ENCODE measurements at places on chromosomes 4 and X.

GRCh38 chrX:25003066-25003849 lies 12.5 kb downstream of the ARX start:
- no peak for DNase-seq

GRCh38 chr4:148240241-148240640 lies 202.0 kb downstream of the NR3C2 start:
- DNase-seq: no peak

DNA sequence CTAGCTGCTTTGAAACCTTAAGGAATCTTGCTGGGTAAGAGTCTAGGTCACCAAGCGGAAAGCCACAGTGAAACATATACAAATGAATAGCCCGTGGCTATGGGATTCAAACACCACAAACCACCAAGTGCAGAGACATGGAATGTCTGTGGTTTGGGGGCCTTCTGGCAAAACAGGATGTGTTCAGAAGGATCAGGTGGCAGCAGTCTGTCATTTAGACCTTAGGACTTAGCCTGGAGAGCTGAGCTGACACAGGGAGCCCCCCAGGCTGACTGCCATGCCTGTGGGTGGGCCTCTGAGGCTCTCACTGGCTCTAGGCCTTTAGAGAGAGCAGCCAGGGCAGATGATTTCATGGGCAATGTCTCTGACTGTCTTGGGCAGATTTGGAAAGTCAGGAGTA lies 225.6 kb downstream of the FBXW7 start:
- DNase-seq: no peak

DNA sequence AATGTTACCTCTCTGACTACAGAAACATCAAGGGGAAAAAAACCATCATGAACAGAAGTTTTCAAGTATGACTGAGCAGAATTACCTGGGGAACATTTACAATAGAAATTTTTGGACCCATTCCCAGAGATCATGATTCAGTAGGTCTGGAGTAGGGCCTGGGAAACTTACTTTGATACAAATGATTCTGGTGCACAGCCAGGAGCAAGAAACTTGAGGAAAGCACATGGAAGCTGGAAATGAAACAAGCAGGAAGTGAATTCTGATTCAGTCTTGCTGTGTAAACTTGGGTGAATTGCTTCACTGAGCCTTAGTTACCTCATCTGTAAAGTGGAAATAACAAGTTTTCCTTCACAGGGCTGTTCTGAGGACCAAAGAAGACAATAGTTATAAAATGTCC lies 192.5 kb upstream of the TAPT1 start:
- no peak for DNase-seq

GRCh38 chr4:30768277-30768676 lies 48.1 kb downstream of the PCDH7 start:
- no peak for DNase-seq

- DNase-seq: no peak
Measured at GRCh38 chr4:110120506-110120905, 77.9 kb downstream of the ELOVL6 start.

- no peak for DNase-seq
Measured at GRCh38 chr4:53228036-53228435, 137.8 kb downstream of the SCFD2 start.

DNA sequence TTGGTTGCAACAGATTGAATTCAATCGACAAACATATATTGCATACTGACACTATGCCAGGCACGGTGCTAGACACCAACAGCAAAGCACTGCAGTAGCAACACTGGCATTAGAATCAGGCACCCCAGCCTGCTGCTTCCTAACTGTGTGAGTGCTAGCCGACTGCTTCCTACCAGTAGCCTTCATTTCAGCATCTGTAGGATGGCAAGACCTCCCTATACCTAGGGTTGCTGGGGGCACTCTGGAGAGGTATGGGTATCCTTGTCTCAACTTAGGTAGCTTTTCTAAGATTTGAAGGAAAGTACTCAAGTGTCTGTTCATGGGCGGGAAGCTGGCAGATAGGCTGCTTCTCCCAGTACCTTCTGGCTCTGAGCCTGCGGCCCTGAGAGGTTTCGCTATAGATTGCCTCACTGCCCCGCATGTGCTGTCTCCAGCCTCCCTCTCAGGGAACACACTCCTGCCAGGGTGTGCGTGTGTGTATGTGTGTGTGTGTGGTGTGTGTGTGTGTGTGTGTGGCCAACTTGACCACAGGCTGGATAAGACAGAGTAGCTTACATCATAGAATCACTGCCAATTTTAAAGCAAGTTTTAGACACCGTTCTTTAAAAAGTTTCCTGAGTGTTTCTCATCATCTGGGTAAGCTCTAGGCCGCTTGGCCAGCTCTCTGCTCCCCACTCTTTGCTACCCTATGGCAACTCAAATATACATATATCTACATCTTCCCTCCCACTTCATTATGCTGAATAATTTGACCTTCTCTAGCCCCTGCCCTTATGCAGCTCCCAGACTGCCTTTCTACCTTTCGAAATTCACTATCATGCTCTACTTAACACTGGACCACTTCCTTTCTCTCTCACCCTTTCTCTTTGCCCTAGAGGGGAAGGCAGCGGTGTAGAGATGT lies 97.0 kb upstream of the PJA1 start:
- DNase-seq: no peak

- no peak for DNase-seq
Measured at GRCh38 chrX:1767026-1767425, 152.2 kb downstream of the ASMT start.
